CD4-positive, alpha-beta T cell treated with Interleukin-12 subunit alpha and Interleukin-12 subunit beta, for 1 hour (primary cell): ENCODE measurements at places on chromosomes 4 and X.

DNA sequence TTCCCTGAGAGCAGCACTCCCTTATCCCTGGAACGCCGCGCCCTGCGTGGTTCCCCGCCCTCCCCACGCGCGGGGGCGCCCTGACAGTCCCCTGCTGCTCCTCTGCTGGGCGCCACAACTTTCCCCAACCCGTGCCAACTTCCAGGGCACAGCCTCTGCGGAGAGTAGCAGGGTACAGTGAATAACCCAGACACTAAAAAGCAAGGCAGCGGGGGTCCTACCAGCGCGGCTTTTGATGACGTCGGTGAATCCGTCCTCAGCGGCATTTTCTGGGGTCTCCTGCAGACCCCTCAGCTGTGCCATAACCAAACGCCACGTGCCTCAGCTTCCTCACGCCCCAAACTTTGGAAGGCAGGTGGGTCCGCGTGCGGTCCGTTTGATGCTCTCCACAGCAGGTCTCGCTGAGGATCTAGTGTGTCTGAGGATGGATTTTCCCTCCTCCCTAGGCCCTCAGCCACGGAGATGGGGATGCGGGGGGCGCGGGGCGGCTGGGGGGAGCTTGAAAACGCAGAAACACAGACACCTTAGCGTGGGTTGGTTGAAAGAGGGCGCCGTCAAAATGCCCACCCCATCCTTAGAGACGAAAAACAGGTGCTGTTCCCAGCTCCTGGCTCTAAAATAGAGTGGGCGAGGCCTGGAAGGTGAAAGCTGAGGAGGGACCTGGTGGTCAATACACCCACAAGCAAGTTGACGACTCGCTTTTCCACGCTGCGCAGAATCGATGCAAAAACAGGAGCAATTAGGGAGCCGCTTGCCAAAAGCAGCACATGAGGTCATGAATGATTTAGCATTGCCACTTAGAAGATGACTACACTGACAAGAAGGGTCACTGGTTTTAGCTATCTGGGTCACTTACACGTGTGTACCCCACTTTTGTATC is 405.6 kb downstream of the FAM47A start:
- DNase-seq: no peak

- no peak for DNase-seq
Observed at GRCh38 chr4:139278485-139278884, 1.5 kb downstream of the MGARP start.

GRCh38 chr4:42732776-42733175 is 75.9 kb upstream of the ATP8A1 start:
- DNase-seq: no peak

DNA sequence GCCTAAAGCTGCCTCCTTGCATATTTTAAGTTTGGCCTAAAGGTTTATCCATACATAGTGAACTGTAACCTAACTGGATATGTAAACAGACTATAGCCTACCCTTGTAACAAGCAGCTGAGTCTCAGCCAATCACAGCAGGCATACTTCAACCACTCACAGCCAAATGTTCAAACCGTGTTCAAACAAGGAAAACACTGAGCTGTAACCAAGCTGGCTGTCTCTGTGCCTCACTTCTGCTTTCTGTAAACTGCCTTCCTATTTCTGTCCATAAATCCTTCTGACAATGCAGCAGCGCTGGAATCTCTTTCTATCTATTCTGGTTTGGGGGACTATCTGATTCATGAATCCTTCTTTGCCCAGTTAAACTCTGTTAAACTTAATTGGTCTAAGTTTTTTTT is 16.4 kb downstream of the DSPP start:
- DNase-seq: no peak

- DNase-seq: no peak
Observed at GRCh38 chr4:128220286-128221235, 67.1 kb downstream of the PGRMC2 start.

GRCh38 chr4:97152149-97152548 is 991.1 kb downstream of the STPG2 start:
- no peak for DNase-seq

GRCh38 chr4:174058846-174059245 is 224.6 kb downstream of the FBXO8 start:
- no peak for DNase-seq

- DNase-seq: no peak
Observed at GRCh38 chrX:11105080-11105479, 6.1 kb upstream of the HCCS start.

- no peak for DNase-seq
Observed at GRCh38 chr4:78684325-78685079, 91.6 kb upstream of the BMP2K start.

DNA sequence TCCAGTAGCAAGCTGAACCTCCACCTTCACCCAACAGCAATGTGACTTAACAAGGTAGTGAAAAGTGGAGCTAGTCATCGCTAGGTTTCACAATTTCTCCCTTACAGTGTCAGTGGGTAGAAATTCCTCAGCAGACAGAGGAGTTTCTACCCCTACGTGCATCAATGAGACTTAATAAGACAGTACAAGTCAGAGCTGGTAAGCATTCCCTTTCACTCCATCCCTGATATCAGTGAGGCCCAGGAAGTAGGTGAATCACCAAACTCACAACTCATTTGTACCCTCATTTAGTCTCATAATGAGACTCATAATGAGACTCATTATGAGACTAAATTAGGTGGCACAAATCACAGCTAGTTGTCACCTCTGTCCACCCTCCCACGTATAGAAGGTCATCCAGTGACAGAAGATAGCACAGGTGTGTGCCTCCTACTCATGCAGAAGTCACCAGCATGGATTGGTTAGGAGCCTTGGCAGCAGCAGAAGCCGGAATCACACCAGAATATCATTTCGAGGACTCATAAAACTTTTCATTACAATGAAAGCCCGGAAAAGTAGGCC is 50.8 kb upstream of the NUDT10 start:
- no peak for DNase-seq

- no peak for DNase-seq
Observed at GRCh38 chr4:176874721-176875445, 82.2 kb upstream of the VEGFC start.

DNA sequence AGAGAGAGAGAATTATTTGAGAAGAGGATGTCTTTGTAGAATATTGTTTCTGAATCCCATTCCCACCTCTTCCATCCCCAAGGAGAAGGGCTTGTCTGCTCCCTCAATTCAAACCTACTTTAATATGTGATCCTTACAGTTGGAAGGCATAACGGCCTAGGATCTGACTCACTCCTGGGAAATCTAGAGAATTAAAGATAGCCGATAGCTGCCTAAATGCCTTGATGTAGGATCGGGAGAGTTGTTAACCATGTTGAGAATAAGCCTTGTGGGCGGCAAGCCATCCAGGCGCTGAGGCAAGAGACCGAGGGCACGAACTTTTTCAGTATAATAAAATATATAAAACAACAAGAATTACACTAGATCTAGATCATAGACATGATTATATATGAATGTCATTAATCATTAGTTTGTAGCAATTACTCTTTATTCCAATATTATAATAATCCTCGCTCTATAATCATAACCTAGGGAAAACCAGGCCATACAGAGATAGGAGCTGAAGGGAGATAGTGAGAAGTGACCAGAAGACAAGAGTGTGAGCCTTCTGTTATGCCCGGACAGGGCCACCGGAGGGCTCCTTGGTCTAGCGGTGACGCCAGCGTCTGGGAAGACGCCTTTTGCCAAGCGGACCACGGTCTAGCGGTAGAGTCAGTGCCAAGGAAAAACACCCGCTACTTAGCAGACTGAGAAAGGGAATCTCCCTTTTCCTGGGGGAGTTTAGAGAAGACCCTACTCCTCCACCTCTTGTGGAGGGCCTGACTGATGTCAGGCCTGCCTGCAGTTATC is 13.5 kb downstream of the EMCN start:
- no peak for DNase-seq

DNA sequence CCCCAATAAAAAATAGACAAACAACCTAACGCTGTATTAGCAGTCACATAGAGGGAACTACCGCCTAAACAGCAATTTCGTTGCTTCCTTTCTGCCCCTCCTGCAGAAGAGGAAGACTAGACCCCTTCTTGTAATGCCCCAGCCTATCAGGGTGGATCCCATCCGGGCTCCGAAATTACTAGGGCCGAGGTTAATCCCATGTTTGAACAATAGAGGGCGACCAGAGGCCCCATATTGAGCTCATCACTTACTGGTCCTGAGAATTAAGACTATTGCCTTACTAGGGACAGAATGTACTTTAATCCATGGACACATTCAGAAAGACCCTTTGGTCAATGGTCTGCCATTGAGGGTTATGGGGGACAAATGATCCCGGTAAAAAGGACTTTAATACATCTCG is 11.8 kb upstream of the ZNF630 start:
- peak; percentile 56 for DNase-seq

- DNase-seq: no peak
Observed at GRCh38 chr4:28879900-28880299, 1840.3 kb upstream of the PCDH7 start.

DNA sequence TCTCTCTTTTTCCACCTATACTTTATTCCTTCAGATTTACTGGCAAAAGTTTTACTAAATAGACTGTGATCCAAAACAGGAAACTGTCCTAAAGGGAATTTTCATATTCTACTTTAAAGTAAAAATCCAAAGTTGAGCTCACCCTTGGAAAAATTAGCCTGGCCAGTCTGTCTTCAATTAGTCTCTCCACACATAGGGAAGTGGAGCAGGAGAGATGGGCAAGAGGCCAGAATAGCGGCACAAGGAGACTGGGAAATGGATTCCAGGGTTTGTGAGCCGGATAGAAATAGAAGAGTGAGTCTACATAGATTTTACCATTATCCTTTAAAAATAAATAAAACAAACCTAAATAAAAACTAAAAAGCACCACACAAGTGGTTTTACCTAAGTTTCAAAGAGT is 16.2 kb upstream of the FRMD7 start:
- DNase-seq: no peak

DNA sequence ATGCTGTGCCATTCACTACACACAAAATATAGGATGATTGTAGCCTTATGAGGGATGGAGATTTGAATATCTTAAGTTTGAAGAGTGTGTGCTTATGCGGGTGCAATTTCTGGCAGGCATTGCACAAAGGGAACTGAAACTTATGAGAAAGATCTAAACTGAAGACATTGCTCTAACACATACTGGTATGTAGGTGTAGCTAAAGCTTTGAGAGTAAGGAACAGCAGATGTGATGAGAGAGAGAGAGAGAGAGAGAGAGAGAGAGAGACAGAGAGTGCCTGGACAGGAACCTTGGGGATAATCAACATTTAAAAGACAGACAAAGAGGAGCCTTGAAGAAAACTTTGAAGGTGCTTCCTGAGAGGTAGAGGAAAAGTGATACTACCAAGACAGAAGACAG is 379.7 kb downstream of the SPRY1 start:
- DNase-seq: no peak

GRCh38 chr4:3835527-3836405 is 69.6 kb downstream of the ADRA2C start:
- DNase-seq: no peak

DNA sequence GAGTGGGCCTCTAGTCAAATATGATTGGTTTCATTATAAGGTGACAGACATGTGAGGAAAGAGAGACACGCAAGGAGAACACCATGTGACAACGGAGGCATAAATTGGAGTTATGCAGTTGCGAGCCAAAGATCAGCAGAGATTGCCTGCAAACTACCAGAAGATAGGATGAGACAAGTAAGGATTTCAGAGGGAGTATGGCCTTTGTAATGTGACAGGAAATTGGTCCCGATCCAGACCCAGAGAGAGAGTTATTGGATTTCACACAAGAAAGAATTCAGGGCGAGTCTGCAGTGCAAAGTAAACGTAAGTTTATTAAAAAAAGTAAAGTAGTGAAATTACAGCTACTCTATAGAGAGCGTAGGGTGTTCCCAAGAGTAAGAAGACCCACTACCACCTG is 35.7 kb upstream of the NDST4 start:
- no peak for DNase-seq

DNA sequence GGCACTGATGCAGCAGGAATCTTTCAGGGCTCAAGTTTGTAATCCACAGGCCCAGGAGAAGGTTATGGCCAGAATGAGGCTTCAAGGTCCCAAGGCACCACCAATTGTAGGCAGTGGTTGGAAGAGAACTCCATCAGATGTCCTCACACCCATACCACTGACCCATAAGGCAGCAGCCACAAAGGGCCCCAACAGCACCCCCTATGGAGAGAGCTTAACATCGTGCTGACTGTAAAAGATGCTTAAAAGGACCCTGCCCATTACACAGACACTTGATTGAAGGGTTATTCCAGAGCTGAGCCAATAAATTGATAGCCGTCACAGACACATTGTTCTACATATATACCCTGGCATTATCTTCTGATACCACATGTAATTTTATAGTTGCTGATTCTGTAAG is 113.7 kb downstream of the SOWAHB start:
- no peak for DNase-seq

GRCh38 chrX:40080894-40081678 is 16.7 kb downstream of the BCOR start:
- no peak for DNase-seq

DNA sequence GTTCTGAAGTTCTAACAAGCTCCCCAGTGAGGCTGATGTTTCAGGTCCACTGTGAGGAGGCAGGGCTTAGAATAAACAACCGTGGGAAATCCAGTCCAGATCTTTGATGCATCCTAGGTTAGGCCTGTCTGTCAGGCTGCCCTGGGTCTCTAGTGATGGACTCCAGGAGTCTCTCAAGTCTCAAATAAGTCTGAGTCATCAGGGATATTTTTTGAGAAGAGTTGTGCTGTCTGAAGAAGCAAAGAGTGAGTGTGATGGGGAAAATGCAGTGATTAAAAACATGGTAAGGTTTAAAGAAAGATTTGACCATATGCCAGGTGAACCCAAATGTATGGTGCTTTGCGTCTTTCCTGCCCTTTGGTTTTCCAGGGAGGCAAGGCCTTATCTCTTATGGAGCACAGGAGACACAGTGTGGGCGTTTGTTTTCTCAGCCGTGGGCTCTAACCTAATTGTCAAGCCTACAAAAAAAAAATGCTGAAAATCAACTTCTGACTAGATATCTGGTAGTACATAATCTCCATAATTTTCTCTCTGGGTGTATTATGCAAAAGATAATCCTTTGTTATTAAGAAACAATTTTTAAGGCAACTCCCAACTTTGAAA is 100.7 kb downstream of the PTTG2 start:
- DNase-seq: no peak

DNA sequence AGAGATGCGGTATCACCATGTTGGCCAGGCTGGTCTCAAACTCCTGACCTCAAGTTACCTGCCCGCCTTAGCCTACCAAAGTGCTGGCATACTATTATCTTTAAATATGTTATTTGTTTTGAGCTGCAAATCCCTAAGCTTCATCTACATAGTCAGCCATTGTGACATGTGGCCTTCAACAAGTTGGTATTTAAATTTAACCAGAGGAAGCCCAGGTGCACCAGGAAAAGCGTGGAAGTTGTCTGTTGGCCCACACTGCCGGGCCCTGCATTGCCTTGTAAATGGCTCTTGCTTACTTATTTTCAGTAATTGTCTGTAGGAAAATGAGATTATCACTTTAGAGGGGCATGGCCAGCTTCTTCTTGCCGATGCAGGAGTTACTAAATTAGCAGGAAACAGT is 6.0 kb downstream of the WWC2 start:
- no peak for DNase-seq

DNA sequence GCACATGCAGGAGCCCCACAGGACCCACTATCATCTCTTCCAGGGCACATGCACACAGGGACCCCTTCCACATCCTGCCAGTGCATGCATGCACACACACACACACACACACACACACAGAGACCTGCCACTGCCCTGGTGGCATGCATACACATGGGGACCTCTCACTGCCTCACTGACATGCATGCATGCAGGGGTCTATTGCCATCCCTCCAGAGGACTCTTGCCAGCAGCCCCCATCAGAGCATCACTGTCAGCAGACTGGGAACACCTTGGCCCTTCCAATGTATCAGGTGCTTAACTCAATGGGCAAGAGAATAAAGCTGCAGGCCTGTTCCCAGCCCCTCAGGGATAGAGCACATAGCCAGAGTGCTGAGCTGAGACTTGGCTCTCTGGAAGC is 433.6 kb upstream of the PPP1R2C start:
- no peak for DNase-seq
